ENCODE measurements at places on chromosomes 3 and 15.
A peak's percentile ranks its signal among the peaks of the same experiment; 100 is the strongest.

GRCh38 chr3:37852771-37853170 is 8.9 kb upstream of the CTDSPL start:
- no peak for DNase-seq

DNA sequence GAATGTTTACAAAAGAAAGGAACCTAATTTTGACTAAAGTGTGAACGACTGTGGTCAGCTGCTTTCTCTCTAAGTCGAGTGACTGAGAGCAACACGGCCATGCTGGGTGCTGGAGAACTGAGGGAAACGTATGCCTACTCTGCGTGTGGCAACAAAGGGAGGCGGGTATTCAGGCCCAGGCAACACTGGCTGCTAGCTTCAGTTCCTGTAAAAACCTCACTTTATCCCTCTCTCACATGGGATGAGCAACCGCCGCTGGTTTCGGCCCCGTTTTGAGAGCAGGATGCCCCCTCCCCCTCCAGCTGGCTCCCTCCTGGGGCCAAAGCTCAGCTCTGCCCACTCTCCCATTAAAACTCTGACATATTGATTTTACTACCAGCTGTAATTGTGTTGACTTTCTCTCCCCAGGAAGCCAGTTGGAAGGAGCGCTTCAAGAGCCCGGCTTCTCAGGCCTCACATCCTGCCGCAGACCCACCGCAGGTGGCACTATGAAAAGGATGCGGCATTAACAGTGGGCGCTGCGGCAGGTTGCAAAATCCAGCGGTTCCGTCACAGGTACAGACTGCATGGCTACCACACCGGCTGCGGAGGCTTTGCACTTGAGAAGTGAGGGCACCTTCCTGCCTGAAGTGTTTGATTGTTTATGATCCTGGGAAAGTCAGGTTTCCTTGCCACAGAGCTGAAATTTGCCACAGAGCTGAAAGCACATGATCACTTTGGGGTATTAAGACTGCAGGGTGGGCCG is 12.7 kb downstream of the PLXND1 start:
- DNase-seq: peak; percentile 44

- no peak for DNase-seq
Observed at GRCh38 chr3:147422196-147422595, 13.0 kb downstream of the ZIC1 start.

GRCh38 chr3:51817375-51817774 is 38.3 kb upstream of the IQCF6 start:
- no peak for DNase-seq

- no peak for DNase-seq
Observed at GRCh38 chr3:16063603-16064002, 110.9 kb upstream of the GALNT15 start.

GRCh38 chr3:108085370-108085769 is 5.5 kb downstream of the CD47 start:
- DNase-seq: no peak

GRCh38 chr15:41971089-41971894 is 1.1 kb downstream of the EHD4 start:
- DNase-seq: peak; percentile 71

- DNase-seq: no peak
Observed at GRCh38 chr15:54197995-54198394, 219.8 kb downstream of the UNC13C start.

GRCh38 chr3:110767838-110768237 is 303.8 kb upstream of the NECTIN3 start:
- no peak for DNase-seq

DNA sequence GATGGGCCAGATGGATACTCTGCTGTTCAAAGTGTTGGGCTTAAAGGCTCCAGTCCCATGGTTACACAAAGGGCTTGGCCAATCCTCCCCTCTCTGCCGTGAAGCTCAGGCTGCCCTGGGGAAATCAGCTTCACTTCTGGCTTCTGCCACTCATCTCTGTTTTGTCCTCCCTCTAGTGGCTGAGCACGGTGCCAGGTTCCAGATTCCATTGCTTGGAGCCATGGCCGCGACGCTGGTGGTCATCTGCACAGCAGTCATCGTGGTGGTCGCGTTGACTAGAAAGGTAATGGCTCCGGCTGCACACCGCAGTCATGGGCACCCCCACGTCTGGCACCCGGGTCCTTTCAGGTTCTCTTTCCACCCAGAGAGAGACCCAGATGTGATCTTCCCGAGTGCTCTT is 5.6 kb downstream of the TIGIT start:
- peak; percentile 47 for DNase-seq

- DNase-seq: peak; percentile 42
Observed at GRCh38 chr3:125512135-125512920, 7.7 kb downstream of the SNX4 start.

DNA sequence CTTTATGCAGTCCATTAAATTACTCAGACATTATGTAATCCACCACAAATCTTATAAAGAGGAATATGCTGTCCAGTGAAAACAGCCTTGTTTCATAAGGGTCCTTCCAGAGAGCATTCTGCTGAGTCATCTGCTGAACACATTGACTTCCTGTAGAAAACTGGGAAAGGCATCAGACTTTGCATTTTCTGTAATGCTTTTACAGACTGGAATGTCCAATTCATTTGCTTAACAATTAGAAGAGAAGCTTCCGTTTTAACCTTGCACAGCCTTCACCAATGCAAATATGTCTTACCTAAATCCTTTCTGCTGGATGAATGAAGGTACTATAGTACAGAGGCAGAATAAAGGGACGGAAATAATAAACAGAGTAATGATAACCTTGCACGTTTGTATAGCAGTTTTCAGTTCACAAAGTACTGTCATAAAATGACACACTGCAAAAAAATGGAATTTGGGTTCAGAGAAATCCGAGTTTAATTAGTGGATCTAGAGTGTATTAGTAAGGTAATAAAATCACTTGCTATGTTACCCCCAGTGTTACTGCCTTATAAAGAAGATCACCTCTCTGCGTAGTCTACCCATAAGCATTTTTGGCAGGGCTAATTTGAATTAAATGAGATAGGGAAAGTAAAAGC is 301.5 kb downstream of the PYDC2 start:
- DNase-seq: peak; percentile 36

- DNase-seq: no peak
Observed at GRCh38 chr3:190666821-190667220, 152.9 kb downstream of the IL1RAP start.

DNA sequence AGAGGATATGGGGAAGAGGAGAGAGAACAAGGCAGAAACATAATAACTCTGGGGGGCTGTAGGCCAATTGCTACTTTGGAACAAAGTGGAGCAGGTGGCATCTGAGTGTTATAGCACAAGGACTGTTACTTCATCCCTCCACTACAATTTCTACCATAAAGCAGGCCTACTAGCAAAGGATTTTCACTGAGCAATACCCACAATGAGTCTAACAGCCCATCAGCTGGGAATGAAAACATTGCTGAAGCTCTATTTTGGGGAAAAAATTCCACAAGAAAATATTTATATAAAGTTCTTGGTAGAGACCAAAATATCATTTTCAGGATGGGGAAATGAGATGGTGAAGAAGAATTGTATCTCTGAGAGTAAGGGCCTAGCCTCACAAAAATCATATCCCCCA is 3.6 kb upstream of the SHC4 start:
- peak; percentile 48 for DNase-seq

DNA sequence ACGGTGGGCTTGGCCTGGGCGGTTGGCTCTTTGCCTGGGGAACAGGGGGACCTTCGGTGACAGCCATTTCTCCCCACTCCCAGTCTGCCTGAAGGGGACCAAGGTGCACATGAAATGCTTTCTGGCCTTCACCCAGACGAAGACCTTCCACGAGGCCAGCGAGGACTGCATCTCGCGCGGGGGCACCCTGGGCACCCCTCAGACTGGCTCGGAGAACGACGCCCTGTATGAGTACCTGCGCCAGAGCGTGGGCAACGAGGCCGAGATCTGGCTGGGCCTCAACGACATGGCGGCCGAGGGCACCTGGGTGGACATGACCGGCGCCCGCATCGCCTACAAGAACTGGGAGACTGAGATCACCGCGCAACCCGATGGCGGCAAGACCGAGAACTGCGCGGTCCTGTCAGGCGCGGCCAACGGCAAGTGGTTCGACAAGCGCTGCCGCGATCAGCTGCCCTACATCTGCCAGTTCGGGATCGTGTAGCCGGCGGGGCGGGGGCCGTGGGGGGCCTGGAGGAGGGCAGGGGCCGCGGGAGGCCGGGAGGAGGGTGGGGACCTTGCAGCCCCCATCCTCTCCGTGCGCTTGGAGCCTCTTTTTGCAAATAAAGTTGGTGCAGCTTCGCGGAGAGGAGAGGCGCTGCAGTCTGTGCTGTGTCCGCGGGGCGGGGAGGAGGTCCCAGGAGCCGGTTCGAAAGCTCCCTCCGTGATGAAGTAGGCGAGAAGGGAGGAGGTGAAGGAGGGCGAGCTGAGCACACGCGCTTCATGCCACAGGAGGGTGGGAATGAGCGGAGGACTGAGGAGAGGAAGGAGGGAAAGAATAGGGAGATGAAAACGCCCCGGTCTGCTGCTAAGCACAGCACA is 9.6 kb downstream of the CLEC3B start:
- DNase-seq: peak; percentile 55

GRCh38 chr3:33433843-33434242 is 6.4 kb downstream of the UBP1 start:
- peak; percentile 59 for DNase-seq

DNA sequence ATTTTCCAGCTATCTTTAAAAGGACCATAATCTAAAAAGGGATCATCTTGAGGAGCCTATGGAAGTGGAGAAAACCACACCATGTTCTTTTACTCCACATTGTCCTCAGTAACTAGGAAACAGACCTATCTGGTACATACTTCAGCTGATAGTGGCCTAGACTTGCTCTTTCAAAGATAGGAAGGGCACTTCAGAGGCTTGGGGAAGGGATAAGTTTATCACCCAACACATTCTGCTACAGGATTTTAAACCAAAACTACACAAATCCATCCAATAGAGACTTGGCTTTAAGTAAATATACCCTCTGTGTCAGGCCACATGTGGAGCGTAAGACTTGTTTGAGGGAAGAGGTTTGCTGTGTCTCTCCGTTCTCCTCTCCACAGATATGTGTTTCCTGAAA is 35.4 kb downstream of the CP start:
- DNase-seq: no peak

- no peak for DNase-seq
Observed at GRCh38 chr3:109045271-109046040, 72.5 kb downstream of the MORC1 start.

GRCh38 chr3:13008155-13008995 is 64.9 kb downstream of the IQSEC1 start:
- no peak for DNase-seq

DNA sequence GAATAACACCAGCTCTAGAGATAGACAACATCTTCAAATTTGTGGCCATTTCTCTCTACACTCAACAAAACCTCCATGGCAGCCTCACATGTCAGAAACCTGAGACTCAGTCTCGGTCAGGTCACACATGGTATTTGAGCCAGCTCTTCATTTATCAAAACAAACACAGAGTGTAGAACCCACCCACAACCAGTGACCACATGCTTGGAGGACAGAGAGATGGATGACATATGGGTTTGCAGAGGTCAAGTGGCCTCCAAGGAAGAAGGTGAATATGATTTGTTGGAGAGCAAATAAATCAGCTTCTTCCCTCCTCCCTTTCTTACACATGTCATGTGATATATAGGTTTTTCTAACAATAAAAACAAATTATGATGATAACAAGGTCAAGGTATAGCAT is 278.1 kb upstream of the LRTM1 start:
- DNase-seq: peak; percentile 7

DNA sequence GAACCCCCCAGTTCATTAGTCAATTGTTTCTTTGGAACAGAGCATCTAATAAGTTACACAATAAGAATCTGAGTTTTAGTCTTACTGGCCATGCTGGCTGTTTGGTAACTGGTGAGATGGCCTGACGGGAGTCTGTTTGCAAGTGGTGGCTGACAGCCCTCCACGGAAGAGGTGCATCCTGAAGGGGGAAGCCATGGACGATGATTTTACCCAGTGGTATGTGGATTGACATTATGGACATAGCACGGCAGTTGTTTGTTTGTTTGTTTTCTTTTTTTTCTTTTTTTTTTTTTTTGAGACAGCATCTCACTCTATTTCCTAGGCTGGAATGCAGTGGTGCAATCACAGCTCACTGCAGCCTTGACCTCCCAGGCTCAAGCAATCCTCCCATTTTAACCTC is 156.0 kb downstream of the RPLP1 start:
- no peak for DNase-seq

DNA sequence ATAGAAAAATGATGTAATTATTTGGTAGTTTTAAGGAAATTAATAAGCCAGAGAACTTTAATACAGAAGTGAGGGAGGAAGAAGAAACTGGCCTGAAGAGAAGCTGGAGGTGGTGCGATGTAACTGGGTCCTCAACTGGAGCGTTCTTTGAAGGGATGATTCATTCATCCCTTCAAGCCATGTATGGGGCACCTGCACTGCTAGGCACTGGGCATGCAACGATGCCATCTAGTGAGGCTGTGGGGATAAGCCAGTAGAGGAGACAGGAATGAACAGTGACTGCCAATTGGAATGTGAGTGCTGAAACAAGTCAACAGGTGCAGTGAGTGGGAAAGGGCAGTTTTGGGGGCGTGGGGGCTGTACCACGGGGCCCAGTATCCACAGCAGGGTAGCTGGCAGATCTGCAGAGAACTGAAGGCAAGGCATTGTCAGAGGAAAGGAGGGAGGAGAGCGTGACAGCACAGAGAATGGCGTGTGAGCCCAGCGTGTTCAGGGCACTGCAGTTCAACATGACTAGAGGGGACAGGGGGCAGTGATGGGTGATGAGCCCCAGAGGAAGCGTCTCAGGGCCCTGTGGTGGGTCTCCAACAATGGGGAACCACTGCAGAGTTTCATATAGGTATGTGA is 3.8 kb upstream of the KIF23 start:
- peak; percentile 53 for DNase-seq

GRCh38 chr15:95013381-95013780 is 782.0 kb downstream of the MCTP2 start:
- DNase-seq: no peak

DNA sequence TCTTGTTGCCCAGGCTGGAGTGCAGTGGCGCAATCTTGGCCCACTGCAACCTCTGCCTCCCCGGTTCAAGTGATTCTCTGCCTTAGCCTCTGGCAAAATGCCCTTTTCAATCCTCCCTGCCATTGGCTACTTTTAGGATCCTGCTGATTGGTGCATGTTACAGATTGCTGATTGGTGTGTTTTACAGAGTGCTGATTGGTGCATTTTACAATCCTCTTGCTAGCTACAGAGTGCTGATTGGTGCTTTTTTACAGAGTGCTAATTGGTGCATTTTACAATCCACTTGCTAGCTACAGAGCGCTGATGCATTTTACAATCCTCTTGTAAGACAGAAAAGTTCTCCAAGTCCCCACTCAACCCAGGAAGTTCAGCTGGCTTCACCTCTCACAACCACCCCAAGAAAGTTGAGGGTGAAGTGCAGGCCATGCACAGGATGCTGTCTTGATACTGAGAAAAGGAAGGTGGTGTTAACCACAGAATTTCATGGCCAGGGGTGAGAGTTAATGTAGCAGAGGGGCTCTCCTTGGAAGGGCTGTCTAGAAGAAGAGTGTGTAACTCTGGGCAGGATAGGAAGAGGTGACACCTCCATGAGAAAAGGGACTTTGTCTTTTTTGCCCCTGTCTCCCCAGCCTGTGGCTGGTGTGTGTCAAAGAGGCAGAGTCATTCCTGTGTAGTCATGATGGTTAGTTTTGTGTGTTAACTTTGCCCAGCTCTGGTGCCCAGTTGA is 145.9 kb downstream of the APBA2 start:
- no peak for DNase-seq

- DNase-seq: peak; percentile 54
Observed at GRCh38 chr15:85531083-85531482, 150.7 kb downstream of the AKAP13 start.
